ENCODE measurements at places on chromosomes 16 and 17.

DNA sequence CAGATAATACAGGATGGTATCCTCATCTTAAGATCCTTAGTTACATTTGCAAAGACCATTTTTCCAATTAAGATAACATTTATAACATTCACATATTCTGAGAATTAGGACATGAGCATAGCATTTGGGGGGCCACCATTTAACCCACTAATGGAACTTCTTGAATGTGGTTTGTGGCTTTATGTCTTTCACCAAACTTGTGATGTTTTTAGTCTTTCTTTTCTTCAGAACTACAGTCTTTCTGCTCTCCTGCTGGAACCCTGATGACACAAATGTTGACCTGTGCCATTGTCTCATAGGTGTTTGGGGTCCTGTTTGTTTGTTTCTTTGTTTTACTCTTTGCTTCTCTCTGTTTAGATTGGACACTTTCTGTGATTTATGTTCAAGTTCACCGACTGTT, 23.2 kb downstream of the COX11 start:
- no peak for DNase-seq

GRCh38 chr17:7610641-7611040, 4.1 kb downstream of the FXR2 start:
- DNase-seq = no peak

DNA sequence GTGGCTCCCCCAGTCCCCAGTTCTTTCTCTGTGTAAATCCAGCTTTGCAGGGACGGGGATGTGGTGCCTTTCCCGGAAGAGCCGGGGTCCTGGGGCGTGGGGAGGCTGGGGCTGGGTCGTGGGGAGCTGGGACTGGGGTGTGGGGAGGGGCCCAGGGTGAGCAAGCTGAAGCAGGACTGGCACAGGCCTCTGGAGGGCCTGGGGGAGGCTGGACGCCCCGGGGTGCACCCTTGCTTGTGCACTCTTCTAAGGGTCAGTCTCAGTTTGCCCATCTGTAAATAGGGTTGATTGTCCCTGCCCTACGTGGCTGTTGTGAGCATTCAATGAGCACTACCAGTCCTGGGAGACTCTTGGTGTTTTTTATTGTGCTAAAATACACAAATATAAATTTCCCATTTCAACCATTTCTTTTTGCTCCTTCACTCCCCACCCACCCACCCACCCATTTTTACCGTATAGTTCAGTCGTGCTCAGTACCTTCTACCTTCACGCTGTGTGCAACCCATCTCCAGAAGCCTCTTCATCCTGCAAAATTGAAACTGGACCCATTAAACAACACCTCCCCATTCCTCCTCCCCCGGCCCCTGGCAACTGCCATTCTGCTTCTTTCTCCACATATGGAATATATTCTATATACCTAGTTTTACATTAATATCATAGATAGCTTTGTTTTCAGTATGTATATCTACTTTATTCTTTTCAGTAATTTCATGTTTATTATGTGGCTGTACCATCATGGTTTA, 7.8 kb upstream of the TBC1D3B start:
- DNase-seq = no peak

GRCh38 chr17:43754947-43755346, 3.6 kb downstream of the SOST start:
- DNase-seq = no peak

GRCh38 chr16:85422196-85422631, 190.9 kb upstream of the GSE1 start:
- DNase-seq = no peak
